ENCODE measurements at places on chromosomes 7 and 10. TPM values are rescaled to one million over a fixed set of nuclear protein-coding genes. Genes with fewer than 3 reads are reported as not detected.

- DNase-seq = peak; percentile 93
Measured at GRCh38 chr7:77696643-77697534, 630 bp downstream of the RSBN1L start.

DNA sequence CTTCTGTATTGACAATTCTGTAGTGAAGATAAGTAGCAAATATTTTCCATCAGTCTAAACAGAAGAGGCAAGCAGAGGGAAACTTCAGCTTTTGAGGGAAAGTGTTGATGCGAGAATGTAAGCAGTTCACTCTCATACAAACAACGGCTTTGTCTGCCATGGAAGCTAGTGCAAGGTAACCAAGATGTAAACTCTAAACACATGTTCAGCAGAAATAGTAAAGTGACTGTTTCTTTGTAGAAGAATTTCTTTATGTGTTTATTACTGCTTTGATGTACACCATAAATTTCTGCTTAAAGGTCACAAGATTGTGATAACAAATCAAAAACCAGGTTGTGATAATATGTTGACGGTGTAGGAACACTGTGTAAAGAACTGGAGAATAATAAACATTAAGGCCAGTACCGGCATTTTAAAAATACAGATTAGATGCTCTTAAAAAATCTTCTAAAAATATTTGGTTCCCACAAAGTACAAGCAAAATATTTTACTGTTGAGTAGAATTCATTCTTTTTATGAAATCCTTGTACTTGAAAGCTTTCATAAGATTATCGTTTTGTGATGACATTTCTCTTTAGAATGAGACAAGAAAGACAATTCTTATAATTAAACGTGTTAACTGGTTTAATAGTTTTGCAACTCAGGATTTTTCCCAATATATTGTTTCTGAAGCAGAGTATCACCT lies 34.2 kb downstream of the SEMA3C start:
- no peak for DNase-seq

DNA sequence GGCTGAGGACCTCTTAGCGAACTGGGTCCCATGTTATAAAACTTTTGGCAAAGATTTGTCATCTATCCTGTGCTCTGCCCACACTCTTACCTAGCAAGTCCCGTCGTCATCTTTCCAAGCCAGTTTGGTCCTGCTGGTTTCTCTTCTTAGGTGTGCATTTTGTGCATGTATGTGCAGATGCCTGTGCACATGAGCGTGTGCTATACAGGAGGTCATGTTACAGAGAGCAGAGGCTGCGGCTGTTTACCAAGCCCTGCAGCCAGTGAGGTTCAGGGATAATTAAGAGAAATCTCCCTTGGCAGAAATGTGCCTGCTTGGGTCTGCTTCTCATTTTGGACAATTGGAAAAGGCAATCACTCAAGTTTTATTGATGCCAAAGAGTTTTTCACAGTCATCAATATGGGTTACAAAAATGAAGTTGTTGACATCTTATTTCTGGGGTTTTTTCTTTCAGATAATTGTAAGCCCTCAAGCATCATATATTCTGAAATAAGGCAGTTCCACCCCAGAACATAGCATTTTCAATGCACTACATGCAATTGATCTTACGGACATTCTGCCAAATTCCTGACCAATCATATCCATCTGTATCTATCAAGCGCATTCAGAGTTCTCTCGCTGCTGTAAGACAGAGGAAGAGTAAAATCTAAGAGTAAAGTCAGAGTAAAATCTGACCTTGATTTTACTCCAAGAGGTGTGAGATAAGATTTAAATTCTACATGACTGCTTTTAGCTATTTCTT lies 361.4 kb upstream of the ZNF32 start:
- no peak for DNase-seq

DNA sequence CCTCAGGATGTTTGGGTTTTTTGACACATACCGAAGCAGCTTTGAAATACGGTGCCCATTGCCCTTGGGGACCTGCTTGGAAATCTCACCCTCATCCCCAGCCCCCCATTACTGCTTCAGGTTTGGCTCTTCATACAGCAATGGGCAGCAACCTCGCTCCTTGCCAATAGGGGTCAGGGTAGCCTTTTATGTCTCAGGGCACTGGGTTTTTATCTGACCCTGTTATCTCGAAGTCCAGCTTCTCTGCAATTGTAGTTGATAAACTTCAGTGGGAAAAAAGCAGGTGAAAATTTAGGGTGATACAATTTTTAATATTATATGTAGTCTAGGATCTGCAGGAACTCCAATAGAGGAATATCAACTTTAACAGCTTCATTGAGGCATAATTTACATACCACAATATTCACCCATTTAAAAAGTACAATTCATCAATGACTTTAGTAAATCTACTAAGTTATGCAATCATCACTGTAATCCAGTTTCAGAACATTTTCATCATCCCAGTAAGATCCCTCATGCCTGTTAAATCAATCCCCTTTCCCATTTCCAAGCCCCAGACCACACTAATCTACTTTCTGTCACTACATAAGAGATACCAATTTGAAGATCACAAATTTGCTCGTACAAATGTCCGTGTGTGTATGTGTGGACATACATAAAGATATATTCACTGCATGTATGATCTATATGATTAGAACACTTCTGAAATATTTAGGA lies 386.2 kb downstream of the KCNMA1 start:
- DNase-seq = no peak

- DNase-seq = no peak
Measured at GRCh38 chr7:10238641-10239040, 735.0 kb upstream of the PHF14 start.

DNA sequence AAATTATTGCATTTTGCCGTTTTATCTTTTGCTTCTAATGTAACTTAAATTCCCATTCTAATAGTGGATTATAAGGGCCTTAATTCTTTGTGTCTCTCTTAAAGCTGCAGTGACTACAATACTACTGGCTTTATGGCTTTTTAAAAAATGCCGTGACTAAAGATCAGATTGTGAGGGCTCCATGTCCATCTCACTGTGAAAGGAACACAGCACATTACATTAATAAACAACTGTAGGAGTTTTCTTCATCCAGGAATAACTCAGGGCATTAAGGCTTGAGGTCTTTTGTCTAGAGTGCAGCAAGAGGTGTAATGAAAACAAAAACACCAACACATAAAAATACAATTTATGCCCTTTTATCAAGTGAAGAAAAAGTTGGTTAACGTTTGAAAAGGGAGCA lies 205.3 kb downstream of the SKAP2 start:
- no peak for DNase-seq

DNA sequence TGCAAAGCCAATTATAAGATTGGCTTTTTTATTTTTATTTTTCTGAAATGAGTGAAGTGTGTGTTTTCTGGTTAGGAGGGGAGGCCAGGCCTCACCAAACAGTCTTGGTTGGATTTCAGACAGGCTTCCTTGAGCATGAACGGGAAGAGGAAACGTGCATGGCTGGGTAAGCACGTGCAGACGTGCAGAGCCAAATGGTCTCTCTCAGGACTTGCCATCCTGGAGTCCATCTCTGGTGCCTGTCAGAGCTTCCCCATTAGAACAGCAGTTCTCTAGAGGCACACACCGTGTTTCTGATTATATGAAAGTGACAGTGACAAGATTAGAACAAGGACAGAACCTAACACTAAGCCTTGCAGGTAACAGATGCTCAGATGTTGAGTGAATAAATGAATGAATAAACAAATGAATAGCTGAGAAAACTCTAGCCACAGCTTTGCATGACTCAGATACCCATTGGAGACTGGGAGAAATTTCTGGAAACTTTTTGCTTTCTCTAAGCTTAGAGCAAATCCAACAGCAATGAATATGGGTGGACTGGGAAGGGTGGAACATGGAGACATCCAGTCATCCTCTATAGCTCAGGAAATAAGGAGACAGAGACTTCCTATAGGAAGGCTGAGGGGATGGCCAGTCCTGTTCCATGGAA lies 11.8 kb upstream of the CALD1 start:
- DNase-seq = no peak

DNA sequence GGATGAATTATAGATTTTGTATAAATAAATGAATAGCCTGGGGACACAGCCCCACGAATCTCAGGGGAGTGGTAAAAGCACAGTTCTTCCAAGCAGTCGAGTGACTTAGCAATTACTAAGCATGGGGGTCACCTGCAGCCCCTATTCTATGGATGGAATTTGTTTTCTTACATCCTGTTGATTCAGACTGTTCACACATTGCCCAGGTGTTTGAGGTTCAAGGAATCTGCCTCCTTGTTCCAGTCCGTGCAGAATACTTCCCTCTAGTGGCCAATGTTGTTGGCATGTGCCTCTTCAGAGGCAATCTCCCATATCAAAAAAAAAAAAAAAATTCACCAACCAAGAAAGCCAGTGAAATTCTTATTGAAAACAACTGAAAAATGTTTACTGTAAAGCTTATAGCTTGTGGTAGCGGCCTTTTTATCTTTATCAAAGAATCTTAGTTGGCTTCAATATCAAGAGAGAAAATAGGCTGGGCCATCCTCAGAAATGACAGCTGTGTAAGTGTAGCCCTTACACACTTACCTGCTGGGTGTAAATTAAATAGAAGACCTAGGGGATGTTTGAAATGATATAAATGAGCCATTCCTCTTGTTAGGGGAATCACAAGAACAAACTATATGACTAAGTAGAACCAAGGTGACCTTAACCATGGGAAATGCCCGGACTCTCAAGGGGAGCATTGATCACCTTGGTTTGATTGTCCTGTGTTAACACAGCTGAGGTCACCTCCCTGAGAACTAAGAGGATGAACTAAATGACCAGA lies 7.8 kb downstream of the LIPM start:
- DNase-seq = no peak

DNA sequence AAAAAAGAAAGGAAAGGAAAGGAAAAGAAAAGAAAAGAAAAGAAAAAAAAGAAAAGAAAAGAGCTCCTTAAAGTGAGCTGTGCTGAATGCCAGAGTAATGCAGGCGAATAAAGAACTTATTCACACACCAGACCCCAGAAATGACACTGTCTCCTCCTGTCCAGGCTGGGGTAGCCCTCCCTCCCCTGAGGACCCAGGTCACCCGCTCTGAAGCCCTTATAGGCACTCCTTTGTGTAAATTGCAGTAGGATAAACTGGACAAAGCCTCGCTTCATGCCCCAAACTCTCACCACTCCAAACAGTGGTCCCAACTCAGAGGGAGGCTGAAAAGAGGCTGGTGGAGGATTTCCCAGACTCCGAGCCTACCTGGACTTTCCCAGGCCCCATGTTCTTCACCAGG lies 46.3 kb downstream of the PKD1L1 start:
- DNase-seq = no peak

DNA sequence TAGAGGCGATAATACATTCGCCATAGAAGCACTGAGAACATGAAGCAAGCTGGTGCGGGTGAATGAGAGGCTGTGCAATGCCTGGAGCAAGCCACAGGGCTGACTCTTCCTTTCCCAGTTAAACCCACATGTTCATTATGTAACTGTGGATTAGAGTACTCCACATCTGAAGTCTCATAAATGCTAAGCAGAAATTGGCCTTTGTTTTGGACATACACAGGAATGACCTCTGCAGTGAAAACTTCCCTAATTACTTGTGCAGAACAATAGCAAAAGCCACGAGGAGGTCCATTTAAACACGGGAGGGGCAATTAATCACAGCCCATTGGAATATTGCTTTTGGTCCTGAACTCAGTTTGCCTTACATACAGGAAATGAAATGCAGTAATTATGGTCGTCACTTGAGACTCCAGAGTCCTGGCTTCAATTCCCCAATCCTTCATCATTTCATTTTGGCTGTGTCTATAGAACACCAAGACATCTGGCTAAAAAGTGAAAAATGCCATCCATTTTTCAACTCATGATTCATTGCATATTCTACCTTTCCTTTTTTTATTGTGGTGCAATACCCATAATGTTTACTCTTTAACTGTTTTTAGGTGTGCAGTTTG lies 78.7 kb upstream of the CXCL12 start:
- DNase-seq = no peak

GRCh38 chr7:21128062-21128817 lies 299.6 kb upstream of the SP4 start:
- DNase-seq = no peak

DNA sequence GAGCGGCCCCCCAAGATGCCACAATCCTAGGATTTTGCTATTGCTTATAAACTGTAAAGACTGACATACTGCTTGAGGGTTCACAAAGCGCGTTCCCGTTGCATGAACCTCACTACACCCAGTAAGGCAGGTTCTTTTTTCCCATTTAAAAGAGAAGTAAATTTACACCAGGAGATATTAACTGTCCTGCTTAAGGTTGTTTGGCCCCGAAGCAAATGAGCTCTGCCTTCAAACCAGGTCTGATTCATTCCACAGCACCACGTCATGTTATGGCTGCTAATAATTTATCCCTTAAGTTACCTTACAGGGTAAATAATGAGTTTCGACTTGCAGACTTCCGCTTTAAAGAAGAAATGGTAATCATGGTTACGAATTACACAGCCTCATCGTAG lies 559 bp upstream of the FKBP14 start:
- peak; percentile 31 for DNase-seq

DNA sequence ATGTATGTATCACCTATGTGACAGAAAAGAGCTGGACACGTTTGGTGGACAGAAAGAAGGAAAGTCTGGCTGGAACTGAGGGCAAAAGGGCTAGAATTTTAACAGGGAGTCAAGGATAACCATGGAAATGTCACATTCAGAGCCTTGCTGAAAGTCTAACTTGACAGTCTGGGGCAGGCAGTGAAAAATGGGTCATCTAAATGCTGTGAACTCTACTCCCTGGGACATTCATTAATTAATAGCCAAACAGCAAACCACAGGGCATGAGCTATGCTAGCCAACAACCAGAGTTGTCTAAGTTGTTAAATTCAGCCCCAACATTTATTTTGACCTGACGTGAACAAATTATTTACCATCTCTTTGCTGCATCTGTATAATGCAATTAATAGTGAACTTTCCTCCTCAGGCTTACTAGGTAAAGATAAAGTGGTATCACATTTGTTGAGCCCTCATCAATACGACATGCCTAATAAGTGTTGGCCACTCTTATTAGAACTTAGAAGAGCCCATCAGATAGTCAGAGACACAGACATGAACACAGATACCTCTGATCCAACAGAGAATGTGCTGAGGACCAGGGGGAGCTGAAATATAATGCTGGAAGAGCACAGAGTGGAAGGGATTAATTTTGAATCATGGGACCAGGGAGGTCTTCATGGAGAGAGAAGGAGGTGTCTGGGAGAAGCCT lies 109.9 kb downstream of the SORCS1 start:
- DNase-seq = no peak

The DPCD gene
- total RNA-seq = 13.5 TPM

The HTR5A gene
- total RNA-seq = not detected

The ZNF783 gene
- 14.9 TPM for total RNA-seq

The CYP2W1 gene
- not detected for total RNA-seq

The ODAD2 gene
- 4.2 TPM for total RNA-seq

The ASIC3 gene
- 4.7 TPM for total RNA-seq

Measured in upper lobe of left lung (tissue), 6 donors.